ENCODE measurements at places on chromosomes 2 and 18.

- DNase-seq: no peak
These were observed 7.3 kb downstream of the INSIG2 start for GRCh38 chr2:118095610-118096009.

- no peak for DNase-seq
These were observed 173.0 kb downstream of the CTIF start for GRCh38 chr18:48711651-48712486.

DNA sequence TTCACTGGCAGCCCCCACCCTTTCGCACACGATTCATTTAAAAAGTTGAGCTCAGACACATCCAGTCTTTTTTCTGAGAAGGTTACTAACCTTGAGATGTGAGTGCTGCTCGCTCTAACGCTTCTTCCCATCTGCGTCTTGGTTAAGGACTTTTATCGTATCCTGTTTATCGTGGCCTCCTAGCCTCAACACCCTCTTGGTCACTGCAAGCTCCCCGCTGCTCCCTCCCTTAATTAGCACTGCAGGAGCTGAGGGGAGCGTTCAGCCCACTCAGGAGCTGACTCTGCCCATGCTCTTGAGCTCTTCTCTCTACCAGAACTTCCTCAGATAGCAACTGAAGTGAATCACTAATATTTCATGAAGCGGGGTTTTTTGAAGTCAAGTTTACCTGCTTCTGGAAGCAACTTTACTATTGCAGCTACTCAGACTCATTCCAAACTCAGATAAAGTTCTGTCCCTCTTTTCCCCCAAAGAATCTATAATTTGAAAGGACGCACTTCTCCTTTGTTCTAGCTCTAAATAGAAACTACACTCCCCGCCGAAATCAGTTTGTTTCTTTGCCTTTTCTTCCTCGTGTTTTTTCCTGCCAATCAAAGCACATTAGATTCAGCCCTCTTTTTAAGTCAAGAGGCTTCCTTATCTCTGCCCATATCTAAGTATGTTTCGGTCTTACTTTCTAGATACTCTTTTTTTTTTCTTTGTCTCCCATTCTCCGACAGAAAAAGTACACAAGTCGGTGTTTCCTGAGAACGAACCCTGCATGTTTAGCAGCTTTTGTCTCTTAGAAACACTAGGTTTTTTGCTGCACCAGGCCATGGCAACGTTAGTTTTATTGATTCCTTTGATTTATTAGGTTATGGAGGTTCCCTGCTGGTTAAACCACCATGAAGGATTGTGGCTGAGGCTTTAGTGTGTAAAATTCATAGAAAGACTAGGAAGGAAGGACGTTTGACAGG lies 9.3 kb upstream of the CD226 start:
- DNase-seq: no peak

DNA sequence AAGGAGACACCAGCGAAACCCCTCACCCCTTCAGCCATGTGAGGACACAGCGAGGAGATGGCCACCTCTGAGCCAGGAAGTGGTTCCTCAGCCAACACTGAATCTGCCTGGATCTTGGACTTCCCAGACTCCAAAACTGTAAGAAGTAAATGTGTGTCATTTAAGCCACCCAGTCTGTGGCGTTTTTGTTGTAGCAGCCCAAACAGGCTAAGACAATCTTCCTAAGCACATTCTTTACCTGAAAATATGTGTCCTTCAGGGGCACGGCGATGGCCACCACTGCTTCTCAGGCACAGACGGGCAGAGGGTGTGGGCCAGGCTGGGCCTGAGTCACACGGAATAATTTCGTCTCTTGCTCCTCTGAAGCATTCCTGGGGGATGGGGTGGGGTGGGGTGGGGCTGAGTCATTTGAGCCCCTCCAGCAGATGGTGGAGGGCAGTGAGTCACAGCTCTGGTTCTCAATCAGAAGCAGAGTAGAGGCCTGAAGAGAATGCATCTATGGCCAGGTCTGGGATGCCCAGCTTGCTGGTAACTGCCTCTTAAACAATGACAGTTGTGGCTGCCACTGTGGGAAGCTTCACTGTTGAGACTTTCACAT lies 142.4 kb downstream of the CAPN13 start:
- no peak for DNase-seq

DNA sequence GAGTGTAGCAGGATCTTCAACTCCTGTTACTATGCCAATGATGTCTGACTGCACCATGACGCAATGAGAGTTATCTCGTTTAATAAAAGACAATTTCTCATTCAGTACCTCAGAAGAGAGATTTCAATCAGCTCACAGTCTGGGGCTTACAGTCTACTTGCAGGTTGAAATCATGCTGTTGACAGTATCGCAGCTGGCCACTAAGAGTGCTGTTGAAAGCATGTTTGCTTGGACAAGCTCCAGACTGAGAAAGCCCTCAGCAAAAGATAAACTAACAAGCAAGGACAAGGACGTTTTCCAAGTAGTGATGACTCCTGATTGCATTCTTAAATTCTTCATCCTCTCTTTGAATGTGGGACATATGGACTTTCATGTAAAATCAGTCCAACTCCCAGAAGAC lies 145.2 kb upstream of the SYT4 start:
- no peak for DNase-seq

GRCh38 chr2:130848526-130849210 lies 12.0 kb downstream of the ARHGEF4 start:
- no peak for DNase-seq

DNA sequence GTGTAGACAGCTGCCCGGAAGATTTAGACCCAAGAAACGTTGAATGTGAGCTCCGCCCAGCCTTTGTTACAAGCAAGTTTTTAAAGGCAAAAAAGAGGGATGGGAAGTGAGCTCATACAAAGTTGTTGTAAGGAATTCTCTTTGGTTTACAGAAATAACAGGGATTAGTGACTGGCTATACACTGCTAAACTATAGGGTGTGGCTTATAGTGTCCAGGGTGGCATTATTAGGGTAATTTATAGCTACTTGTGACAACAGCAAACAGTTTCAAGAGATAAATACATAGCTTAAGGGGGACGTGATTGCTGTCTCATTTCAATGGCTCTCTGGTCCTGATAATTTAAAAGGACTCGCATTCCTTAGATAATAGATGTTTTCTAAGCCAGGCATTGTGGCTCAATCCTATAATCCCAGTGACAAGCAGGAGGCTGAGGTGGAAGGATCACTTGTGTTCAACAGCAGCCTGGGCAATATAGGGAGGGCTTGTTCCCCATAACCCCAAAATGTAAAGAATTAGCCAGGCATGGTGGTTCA lies 66.5 kb upstream of the TGIF1 start:
- no peak for DNase-seq

- DNase-seq: no peak
These were observed 407.2 kb downstream of the PTPRM start for GRCh38 chr18:7974200-7974874.

GRCh38 chr18:56696966-56697365 lies 45.8 kb downstream of the WDR7 start:
- no peak for DNase-seq

GRCh38 chr2:172489681-172490080 lies 62.3 kb downstream of the ITGA6 start:
- DNase-seq: no peak

- no peak for DNase-seq
These were observed 72.5 kb upstream of the CYP26B1 start for GRCh38 chr2:72220170-72220569.

DNA sequence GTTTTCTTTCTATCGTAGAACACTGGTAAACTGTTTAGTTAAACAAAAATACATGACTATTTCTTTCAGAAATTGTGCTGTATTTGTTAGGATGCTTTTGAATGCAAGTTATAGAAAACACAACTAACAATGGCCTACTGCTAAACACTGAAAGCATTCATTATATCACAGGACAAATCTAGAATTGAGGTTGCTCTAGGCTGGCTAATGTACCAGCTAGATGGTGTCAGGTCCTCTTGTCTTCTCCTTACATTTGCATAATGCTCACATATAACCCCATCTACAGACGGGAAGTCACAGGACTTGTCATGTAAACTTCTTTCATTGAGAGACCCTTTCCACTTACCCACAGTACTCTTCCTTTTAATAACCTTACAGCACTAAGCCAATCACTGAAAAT lies 586.8 kb downstream of the DSC3 start:
- no peak for DNase-seq

DNA sequence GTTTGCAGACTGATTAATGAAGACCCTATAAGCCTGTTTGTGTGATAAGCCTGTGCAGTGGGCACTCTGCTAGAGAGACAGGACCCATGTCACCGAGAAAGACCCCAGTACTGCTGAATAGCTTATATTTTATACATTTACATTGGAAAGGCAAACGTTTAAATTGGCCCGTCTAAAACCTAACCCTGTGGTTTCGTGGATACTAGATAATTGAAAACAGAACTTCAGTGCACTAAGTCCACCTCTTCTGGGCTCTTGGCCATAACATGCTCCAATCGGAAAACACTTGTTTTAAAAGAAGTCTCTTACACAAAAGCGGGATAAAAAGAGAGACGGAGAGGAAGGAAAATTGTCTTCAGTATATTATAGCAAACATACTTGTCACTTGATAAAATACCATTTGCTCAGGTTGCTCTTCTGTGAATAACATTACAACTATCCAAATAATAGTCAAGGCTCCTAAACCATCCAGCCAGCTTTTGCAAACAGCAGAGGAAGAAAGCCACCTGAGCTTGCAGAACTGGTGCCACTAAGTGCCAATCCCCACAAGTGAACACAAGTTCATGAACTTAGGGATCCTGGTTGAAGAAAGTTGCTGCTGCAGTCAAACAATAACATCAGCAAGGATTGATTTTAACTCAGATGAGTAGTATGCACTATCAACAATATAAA lies 218.4 kb upstream of the FN1 start:
- DNase-seq: no peak

GRCh38 chr2:204657024-204657423 lies 111.7 kb downstream of the PARD3B start:
- no peak for DNase-seq

- DNase-seq: no peak
These were observed 66.1 kb downstream of the ASB1 start for GRCh38 chr2:238492840-238493239.

GRCh38 chr18:63318889-63319382 lies 633 bp downstream of the BCL2 start:
- no peak for DNase-seq

GRCh38 chr18:38539371-38539770 lies 973.8 kb upstream of the CELF4 start:
- DNase-seq: no peak

- no peak for DNase-seq
These were observed 73.0 kb upstream of the COPS8 start for GRCh38 chr2:237012577-237013267.

GRCh38 chr2:28334527-28334894 lies 58.1 kb upstream of the FOSL2 start:
- no peak for DNase-seq

DNA sequence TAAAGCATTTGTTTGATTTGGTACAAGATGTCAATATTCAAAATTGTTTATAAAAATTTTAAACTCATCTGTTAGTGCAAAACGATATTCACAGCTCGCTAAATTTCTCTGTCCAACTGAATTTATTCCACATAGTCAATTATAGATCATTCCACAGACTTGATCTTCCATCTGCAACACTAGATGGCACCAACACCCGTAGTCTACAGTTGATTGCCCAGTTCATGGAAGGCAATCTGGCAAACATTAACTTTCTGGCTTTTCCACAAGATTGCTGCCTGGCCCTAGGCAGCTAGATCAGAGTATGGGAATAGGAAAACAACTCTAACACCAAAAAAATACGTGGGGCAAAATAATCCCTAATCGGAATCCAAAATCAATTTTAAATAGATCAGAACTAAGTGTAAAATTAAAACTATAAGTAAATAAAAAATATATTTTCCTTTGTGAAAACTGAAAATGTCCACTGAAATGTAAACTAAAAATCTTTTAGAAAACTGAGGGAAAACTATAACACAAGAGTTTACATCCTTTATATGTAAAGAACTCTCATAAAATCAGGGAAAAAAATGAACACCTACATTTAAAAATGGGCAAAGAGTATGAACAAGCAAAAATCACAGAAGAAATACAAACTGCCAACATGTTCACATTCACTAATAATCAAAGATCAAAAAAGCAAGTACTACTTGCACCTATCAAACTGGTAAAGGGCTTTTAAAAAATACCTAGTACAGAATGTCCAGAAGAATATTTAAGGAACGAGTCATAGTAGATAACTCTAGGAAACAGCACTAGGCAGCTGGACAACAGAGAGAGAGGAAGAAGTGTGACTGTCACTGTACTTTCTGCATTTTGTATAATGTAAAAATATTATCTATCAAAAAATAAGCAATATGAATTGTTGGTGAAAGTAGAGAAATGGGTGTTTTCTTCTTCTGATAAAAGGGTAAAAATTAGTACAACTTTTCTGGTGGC lies 35.0 kb downstream of the RTN4 start:
- no peak for DNase-seq
